AG20443 (cell line): ENCODE measurements at places on chromosomes 13 and 19.

DNA sequence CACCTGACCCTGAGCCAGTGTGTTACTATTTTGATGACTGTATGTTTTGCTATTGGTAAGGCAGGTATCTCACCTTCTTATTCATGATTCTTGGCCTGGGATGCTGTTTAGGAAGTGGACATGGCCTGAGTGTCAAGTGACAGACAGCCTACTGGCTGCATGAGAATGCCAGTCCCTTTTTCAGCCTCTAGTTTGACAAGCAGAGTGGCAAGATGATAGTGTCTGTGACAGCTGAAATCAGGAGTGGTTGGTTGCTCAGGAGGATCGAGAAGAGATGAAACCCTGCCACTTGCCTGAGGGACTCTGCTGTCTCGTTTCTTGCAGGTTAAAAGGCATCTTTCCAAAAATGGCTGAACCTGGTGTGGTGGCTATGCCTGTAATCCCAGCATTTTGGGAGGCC, 7.1 kb upstream of the ELOF1 start:
- DNase-seq = no peak

DNA sequence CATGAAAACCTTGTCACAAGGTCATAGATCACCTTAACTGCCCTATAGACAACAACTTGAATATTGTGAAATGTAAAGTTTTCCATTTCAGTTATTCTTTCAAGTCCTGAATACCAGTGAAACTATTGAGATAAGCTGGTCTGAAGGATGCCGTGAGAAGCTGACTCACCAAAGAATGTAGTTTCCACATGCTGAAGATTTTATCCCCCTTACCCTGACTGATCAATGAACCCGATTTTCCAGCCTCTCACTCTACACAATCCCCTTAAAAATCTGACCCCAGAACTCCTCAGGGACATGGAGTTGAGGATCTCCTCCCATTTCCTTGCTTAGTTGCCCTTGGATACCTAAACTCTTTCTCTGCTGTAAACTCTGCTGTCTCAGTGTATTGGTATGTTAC, 67.5 kb downstream of the POSTN start:
- DNase-seq = no peak

DNA sequence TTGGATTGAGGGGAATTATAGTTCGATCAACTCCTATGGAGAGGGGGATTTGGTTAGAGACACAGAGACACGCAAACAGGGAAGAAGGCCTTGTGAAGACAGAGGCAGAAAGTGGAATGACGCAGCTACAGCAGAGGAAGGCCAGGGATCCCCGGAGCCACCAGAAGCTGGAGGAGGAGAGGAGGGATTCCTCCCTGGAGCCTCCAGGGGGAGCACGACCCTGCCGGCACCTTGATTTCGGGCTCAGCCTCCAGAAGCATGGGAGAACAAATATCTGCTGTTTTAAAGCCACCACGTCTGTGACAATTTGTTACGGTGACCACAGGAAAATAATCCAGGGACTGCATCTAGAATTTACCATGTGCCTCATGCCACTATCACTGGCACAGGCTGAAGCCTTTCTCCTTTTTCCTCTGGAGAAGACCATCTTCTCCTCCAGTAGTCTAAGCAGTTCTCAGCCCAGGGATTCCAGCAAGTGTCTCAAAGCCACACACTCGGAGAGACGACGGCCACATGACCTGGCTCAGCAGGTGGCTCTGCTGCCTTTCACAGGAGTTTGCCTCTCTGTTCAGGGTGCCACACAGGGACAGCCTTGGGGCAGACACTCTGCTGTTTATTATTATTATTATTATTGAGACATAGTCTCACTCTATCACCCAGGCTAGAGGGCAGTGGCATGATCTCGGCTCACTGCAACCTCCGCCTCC, 39.9 kb upstream of the CCNE1 start:
- peak; percentile 89 for DNase-seq

GRCh38 chr13:91351980-91352379, 4.5 kb downstream of the MIR17HG start:
- no peak for DNase-seq

- no peak for DNase-seq
Measured at GRCh38 chr13:74707291-74707690, 573.1 kb upstream of the KLF12 start.

- DNase-seq = no peak
Measured at GRCh38 chr13:35714588-35715377, 238.3 kb upstream of the MAB21L1 start.

DNA sequence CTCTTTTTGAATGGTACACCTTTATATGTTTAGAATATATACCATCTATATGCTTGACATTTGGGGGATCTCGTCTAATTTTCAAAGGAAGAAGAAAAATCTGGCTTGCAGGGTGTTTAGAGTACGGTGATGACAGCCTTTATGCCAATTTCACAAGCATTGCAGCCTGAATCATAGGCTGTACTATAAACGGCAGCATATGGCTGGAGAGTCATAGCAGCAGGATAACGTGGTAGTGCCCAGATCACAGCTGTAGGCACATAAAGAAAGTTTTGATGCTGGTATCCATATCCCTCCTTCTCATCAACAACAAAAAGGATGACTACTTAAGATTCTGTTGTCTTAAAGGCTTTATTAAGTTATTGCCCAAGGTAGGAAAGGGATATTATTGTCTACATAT, 253.0 kb downstream of the PCDH9 start:
- no peak for DNase-seq

DNA sequence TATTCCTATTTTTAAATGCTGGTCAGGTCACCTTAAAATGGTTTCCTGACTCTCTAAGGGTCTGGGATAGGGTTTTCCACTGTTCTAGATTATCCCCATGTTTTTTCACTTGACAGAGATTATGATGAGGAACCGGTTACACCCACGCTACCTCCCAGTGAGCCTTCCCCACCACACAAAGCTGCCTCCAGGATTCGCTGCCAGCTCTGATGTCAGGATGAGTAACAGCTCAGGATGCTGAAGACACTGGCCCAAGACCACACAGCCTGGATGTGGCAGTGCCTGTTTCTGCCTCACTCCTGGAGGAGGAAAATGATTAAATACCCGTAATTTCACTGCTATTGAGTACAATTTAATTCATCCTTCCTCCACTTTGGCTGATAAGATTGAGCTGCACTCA, 22.9 kb downstream of the ZNF114 start:
- DNase-seq = peak; percentile 87

DNA sequence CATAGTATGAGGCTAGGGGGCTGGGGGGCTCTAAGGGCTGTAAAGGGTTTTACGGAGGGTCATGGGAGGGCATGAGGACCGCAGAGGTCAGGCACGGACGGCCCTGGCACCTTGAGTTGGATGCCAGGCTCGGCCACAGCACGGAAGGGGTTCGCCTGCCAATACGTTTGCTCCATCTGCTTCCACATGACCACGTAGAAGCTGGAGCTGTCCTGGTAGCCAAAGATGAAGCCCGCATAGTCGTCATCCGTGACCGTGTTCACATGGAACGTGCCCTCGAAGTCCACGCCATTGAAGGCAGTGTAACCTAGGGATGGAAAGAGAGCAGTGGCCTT, 6.4 kb downstream of the COMP start:
- DNase-seq = no peak

DNA sequence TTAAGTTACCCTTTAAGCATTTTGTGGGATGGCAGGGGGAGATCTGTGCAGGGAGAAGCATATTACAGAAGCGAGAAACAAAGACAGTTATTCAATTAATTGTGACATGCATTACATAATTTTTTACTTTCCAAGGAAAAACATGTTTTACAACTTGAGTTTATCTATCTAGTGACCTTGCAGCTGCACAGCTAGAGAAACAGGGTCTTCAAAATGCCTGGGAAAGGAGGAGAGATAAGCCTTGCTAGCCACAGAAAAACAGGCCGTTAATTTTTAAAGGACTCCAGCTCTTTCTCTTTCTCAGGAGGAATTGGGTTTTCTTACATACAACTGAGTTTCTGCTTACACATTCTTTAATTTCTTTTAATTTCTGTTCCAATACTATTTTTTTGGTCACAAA, 14.8 kb upstream of the ZNF431 start:
- no peak for DNase-seq

DNA sequence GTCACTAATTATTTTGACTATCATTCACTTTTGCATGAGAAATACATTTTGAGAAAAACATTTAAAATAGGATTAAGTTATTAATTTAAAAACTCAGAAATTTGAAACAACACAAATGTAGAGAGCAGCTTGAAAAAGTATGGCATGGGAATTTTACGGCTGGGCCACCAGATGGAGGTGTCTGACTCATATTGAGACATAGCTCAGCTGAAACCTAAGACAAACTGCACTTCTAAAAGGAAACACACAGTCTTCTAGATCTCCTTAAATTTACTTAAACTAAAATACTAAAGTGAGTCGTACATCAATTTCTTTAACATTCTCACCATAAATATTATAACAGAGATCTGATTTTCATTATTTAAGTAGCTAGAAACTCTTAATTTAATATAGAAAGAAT, 41.9 kb upstream of the POSTN start:
- peak; percentile 59 for DNase-seq

DNA sequence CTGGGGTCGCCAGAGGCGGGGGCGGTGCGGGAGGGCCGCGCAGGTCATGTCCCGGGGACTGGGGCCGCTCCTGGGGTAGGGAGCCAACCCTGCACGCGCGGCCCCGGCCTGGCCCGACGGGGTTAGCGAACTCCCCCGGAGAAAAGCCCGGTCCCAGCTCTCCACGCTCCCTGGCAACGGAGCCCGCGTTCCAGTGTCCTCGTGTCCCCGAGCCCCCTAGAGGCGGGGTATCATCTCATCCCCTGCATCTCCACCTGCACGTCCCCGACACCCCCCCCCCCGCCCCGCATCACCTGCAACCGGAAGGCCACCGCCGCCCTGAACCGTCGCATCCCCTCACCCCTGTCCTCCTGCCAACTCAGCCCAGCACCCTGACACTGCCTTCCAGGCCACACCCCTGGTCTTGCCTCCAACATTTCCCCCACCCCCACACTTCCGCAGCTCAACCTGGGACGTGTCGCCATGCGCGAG, 2.7 kb downstream of the WDR88 start:
- DNase-seq = no peak

GRCh38 chr13:51935326-51936171, 73.8 kb downstream of the CCDC70 start:
- DNase-seq = peak; percentile 37

- DNase-seq = no peak
Measured at GRCh38 chr19:18850471-18851375, 19.0 kb downstream of the UPF1 start.

DNA sequence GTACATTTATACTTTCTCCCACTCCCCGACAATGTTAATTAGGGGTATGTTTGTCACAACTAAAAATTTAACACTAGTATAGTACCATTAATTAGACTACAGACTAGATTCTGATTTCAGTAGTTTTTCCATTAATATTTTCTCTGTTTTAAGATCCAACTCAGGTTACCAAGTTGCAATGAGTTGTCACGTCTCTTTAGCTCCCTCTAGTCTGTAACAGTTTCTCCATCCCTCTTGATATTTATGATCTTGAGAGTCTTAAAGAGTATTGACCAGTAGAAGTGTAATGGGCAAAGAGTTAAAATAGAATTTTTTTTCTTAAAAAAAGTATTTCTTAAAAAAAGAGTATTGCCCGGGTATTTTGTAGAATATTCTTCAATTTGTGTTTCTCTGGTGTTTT, 598.1 kb downstream of the TBC1D4 start:
- DNase-seq = no peak

- peak; percentile 90 for DNase-seq
Measured at GRCh38 chr19:17680230-17680722, 7.9 kb downstream of the UNC13A start.

GRCh38 chr13:59413126-59413525, 750.6 kb downstream of the DIAPH3 start:
- no peak for DNase-seq

DNA sequence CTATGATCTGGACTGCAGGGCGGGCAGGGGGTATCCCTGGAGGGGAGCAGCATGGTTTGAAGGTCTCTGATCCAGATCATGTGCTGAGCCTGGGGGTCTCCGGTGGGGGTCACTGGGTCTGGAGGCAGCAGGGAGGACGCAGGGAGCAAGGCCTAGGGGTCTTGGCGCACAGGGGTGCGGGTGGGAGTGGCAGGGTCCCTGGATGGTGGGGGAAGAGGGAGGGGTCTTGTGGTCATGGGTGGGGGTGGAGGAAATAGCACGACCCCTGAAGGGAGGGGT, 1.9 kb downstream of the BTBD2 start:
- no peak for DNase-seq

DNA sequence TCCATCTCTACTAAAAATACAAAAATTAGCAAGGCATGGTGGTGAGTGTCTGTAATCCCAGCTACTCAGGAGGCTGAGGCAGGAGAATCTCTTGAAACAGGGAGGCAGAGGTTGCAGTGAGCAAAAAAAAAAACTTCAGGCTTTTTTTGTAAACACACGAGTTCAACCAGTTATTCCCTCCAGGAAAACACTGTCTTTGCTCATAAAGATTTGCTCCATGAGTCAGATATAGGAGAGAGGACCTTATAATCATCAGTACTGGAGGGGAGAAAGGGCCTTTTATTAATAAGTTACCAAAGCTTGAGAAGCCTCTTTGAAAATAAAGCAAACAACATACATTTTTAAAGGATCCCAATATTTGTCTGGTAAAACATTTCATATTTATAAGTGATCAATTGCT, 110.7 kb downstream of the EFNB2 start:
- DNase-seq = no peak

GRCh38 chr19:1248786-1249297, 459 bp downstream of the MIDN start:
- DNase-seq = peak; percentile 79

- DNase-seq = peak; percentile 99
Measured at GRCh38 chr19:5292822-5293611, 47.6 kb downstream of the PTPRS start.

DNA sequence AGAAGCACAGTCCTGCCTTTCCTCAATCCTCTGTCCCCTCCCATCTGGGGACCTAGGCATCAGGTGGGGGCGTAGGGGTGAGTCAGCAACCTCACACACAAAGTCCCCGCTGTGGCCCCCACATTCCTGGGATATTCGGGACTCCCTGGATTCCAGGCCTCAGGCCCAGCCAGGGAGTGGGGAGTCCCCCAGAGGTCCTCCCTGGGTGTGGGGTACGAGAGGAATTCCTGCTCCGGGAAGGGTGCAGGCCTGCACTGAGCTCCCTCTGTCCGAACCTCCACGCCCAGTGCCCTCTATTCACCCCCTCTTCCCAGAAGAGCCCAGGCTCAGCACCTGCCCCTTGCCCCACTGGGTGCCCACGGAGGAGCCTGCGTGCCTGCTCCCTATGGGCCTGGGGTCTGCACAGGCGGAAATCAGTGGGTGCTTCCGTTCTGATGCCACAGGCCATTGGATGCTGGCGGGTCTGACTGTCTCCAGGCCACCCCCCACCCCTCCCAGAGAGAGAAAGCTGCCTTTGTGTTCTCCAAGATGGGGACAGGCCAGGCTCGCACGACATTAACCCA, 3.4 kb downstream of the CADM4 start:
- no peak for DNase-seq

- DNase-seq = no peak
Measured at GRCh38 chr13:78875792-78876580, 217.0 kb upstream of the OBI1 start.

GRCh38 chr13:69955271-69955670, 152.4 kb upstream of the ATXN8OS start:
- DNase-seq = no peak

- no peak for DNase-seq
Measured at GRCh38 chr13:26964278-26965250, 204.0 kb upstream of the GPR12 start.
